ENCODE measurements at places on chromosomes 7 and 10.
A peak's percentile ranks its signal among the peaks of the same experiment; 100 is the strongest.

DNA sequence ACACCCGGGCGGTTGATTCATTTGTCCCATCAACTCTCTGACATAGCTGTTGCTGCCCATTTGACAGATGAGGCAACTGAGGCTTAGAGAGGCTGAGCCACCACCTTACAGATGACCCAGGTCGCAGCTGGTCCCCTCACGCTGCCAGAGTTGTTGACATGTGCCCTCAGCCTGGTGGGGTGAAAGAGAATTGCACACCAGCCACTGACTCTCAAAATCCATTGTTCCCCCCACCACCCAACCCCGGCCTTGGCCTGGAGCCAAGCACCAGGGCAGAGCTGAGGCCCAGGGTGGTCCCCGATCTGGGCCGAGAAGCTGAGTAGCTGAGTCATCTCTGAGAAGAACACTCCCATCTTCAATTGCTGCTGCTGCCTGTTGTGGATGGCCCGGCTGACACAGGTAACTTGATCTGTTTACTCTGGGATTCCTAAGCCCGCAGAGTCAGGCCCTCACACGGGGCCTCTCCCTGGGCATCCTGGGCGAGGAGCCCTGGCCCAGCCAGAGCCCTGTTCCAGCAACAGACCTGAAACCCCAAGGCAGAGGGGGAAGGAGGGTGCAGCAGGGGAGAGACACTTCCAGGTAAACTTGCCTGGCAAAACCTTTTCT, 27.5 kb downstream of the PVRIG start:
- peak overlapping the region; percentile 2 for H3K4me3 ChIP-seq
- H3K27ac ChIP-seq: peak overlapping the region; percentile 96
- H3K4me1 ChIP-seq: peaks cover 50% of the 10 kb centered on the region
- DNase-seq: peak; percentile 88

DNA sequence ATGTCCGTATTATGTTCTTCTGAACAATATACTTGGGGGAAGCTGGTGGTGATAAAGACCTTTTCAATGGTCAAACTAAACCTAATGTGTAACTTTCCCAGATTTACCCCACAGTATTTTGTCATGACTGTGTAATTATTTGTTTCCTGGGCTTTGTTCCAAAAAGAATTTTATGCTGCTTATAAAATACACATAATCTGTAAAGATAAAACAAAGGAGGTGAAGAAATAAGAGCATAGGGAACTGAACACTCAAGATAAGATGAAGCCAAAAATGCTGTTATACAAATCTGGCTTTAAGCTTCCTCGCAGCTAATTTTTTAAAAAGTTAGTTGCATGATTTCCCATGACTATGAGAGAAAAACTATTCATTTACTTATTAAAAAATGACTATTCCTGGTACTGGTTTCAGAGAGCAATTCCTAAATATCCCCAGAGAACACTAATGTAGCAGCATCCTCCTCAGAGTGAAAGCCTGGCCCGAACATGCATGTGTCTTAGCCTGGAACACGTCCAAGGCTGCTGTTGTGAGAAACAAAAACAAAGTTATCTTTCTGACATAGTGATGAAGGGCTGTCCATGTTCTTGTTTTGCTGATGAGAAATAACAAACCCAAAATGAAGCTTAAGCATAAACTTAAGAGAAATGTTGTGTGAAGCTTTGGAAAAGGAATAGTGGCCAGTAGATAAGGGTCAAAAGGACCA, 33.9 kb downstream of the MALSU1 start:
- peak; percentile 18 for DNase-seq
- H3K4me3 ChIP-seq: no peak overlapping the region
- H3K27ac ChIP-seq: no peak overlapping the region
- H3K4me1 ChIP-seq: peaks cover 4% of the 10 kb centered on the region
- H3K36me3 ChIP-seq: no peaks in the 10 kb centered on the region

DNA sequence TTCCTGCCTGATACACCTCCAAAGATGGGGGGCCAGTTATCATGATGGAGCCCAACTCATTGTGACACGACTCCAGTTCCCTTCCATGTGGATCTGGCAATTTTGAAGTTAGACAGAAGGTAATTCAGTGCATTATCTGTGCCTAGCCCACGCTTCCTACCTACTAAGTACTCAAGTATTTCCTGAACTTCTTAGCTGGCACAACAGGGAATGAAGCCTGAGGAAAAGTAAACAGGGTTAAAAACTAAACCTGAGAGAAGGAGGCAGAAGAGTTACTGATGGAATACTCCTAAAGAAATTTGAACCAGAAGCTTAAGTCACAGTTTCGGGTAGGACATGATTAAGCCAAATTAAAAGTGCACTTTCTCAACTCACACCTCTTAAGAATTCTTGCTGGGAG, 1.1 kb upstream of the SEC31B start:
- H3K4me3 ChIP-seq: no peak overlapping the region
- DNase-seq: no peak
- H3K27me3 ChIP-seq: no peaks in the 10 kb centered on the region
- peaks cover 28% of the 10 kb centered on the region for H3K4me1 ChIP-seq
- H3K27ac ChIP-seq: no peak overlapping the region

GRCh38 chr10:93410697-93411348, 71.3 kb downstream of the MYOF start:
- no peak overlapping the region for H3K27ac ChIP-seq
- no peaks in the 10 kb centered on the region for H3K36me3 ChIP-seq

- no peaks in the 10 kb centered on the region for H3K4me1 ChIP-seq
- H3K4me3 ChIP-seq: no peak overlapping the region
- H3K27me3 ChIP-seq: no peaks in the 10 kb centered on the region
- H3K36me3 ChIP-seq: no peaks in the 10 kb centered on the region
Measured at GRCh38 chr10:76231286-76231934, 800.0 kb downstream of the LRMDA start.

DNA sequence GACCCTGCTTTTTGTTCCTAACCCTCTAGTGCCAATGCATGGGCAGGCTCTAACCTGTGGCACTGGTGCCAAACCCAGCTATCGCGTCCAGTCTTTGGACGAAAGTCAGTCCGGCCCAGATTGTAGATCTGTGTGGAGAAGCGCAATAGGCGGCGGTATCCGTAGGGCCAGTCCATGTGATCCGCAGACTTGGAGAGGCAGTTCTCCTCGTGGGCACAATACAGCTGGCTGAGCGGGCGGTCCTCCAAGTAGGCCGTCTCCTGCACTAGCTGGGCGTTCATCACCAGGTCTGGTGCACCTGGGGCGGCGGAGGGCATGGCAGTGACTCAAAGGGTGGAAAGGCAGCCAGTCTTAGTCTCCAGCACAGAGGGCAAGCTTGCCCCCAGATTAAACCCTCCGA, 14.5 kb downstream of the LOXL4 start:
- peaks cover 85% of the 10 kb centered on the region for H3K36me3 ChIP-seq
- no peak for DNase-seq
- H3K4me1 ChIP-seq: no peaks in the 10 kb centered on the region
- no peaks in the 10 kb centered on the region for H3K27me3 ChIP-seq

DNA sequence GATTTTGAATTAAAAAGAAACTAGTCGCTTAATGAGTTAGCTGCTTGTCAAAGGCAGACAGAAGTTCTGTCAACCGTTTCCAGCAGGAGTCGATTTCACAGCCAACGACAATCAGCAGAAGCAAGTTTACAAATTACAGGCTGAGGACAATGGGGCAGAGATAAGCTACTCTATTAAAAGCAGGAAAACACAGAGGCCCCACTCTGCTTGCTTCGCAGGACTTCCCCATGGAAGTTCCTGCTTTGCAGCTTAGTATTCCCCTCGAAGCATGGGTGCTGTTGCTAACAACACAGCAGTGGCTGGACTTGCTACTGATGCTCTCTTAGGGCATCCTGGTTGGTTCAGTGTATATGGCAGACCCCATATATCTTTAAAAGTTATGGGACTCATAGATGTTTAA, 50.8 kb upstream of the KLF6 start:
- no peak for DNase-seq
- H3K27me3 ChIP-seq: no peaks in the 10 kb centered on the region
- H3K4me3 ChIP-seq: no peak overlapping the region
- H3K4me1 ChIP-seq: peaks cover 5% of the 10 kb centered on the region

GRCh38 chr10:125441151-125441550, 241.8 kb downstream of the TEX36 start:
- DNase-seq: no peak
- no peak overlapping the region for H3K27ac ChIP-seq
- H3K36me3 ChIP-seq: no peaks in the 10 kb centered on the region
- H3K4me1 ChIP-seq: no peaks in the 10 kb centered on the region

DNA sequence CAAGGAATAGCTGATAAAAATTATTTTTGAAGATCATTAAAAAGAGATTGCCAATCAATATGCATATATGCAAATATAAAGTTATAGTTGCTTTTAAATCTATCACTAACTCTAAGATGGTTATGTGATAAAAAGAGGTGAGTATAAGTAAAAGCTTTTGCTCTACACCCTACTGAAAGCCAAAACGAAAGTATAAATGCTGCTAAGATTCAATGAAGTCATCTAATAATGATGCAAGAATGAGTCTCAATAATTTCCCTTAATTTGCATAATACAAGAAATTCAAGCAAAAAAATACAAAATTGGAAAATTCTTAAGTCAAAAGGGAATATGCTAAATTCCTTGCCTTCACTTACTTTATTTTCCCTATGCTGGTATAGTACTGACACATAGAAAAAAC, 75.2 kb downstream of the WAPL start:
- no peaks in the 10 kb centered on the region for H3K4me1 ChIP-seq
- no peaks in the 10 kb centered on the region for H3K27me3 ChIP-seq
- no peak overlapping the region for H3K27ac ChIP-seq
- peaks cover 93% of the 10 kb centered on the region for H3K36me3 ChIP-seq
- no peak overlapping the region for H3K4me3 ChIP-seq

DNA sequence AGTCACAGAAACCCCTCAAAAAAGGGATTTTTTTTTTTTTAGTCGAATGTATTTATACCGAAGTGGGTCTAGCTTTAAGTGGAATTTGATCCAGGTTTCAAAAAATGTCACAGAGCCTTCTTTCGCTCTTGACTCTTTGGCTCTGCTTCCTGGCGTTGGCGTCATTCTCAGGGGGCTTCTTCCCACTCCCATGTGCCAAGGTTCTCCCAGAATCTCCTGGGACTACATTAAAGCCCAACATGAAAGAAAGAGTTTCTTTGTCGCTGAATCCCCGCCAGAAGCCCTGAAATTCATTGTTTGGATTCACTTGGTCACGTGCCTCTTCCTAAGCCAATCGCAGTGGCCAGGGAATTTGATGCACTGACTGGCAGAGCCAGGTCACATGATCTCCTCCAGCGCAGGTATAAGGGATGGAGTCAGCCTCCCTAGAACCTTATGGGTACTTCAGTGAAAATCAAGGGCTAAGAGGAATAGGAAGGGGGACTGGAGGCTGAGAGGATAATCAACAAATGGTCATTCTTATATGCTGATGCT, 101.2 kb downstream of the RPS24 start:
- H3K4me1 ChIP-seq: no peaks in the 10 kb centered on the region
- no peak for DNase-seq
- peaks cover 3% of the 10 kb centered on the region for H3K27me3 ChIP-seq

DNA sequence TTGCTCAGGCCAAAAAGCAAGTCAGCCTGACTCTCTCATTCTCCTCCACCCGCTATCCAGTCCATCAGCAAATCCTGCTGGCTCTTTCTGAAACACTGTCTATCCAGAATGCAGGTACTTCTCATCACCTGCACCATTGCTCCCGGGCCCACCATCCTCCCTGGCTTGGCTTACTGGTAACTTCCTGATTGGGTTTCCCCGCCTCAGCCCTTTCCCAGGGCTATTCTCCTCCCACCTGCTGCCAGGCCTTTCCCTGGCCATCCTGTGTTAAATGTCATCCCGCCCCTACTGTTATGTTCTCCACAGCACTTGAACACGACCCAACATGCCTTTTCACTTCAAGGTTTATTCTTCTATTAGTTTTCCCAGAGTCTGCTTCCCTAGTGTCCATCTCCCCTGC, 124.0 kb downstream of the CNNM2 start:
- no peaks in the 10 kb centered on the region for H3K36me3 ChIP-seq
- H3K27me3 ChIP-seq: no peaks in the 10 kb centered on the region
- no peak overlapping the region for H3K27ac ChIP-seq
- no peak overlapping the region for H3K4me3 ChIP-seq

GRCh38 chr7:146735992-146736391, 619.4 kb downstream of the CNTNAP2 start:
- H3K27ac ChIP-seq: no peak overlapping the region
- no peak for DNase-seq
- H3K4me1 ChIP-seq: no peaks in the 10 kb centered on the region
- H3K27me3 ChIP-seq: no peaks in the 10 kb centered on the region

- DNase-seq: no peak
- H3K4me1 ChIP-seq: no peaks in the 10 kb centered on the region
- H3K27ac ChIP-seq: no peak overlapping the region
Measured at GRCh38 chr10:111151595-111152307, 74.9 kb downstream of the ADRA2A start.

DNA sequence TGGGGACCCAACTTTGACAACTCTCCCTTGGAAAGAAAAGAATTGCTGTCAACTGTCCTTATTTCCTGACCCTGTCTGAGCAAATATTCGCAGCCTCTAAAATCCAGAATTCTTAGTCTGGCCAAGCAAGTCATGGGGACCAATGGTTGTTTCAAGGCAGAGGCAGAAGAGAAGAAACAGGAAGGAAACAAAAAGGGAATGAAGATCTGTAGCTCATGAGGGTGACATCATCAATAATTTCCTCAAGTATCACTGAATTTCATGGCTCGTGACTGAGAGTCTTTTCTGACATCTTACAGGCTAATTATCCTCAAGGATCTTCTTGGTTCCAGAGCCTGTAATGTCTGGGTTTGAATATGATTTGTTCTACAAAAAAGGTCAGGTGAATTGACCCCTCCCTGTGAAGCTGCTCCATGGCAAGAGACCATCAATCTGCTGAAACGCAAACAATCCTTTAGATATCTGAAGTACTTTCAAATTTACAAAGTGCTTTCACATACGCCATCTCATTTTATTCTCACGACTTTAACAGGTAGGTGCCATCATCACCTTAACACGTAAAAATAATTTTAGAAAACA, 5.8 kb downstream of the CDK6 start:
- no peaks in the 10 kb centered on the region for H3K36me3 ChIP-seq
- peak overlapping the region; percentile 81 for H3K4me3 ChIP-seq
- DNase-seq: no peak
- no peak overlapping the region for H3K27ac ChIP-seq
- H3K4me1 ChIP-seq: peaks cover 15% of the 10 kb centered on the region
- H3K27me3 ChIP-seq: peaks cover 56% of the 10 kb centered on the region

GRCh38 chr7:75638594-75639070, 100.1 kb downstream of the HIP1 start:
- peak; percentile 68 for DNase-seq
- H3K27me3 ChIP-seq: peaks cover 5% of the 10 kb centered on the region
- H3K36me3 ChIP-seq: no peaks in the 10 kb centered on the region
- peaks cover 6% of the 10 kb centered on the region for H3K4me1 ChIP-seq
- H3K27ac ChIP-seq: peak overlapping the region; percentile 46
- H3K4me3 ChIP-seq: peak overlapping the region; percentile 77

All from psoas muscle (tissue), 8 donors.